ENCODE measurements at places on chromosomes 2 and 18. TPM values are rescaled to one million over a fixed set of nuclear protein-coding genes. Genes with fewer than 3 reads are reported as not detected.
A peak's percentile ranks its signal among the peaks of the same experiment; 100 is the strongest.

DNA sequence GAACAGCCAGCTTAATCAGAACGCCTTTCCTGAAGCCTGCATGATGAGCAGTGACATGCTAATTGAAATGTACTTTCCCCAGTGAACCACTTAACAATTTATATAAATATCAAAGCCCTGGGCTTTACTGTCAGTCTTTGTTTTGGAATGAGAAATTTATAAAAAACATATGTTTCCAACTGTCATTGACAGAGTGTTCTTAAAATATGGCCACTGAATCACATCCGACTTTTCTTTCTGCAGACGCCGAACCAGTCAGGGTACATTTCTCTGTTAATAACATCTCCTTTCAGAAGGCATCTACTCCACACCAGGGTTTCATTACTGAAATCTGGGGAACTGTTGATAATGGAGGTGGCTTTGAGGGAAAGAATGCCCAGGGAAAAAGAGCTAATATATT, 343.7 kb downstream of the INSIG2 start:
- DNase-seq = no peak

DNA sequence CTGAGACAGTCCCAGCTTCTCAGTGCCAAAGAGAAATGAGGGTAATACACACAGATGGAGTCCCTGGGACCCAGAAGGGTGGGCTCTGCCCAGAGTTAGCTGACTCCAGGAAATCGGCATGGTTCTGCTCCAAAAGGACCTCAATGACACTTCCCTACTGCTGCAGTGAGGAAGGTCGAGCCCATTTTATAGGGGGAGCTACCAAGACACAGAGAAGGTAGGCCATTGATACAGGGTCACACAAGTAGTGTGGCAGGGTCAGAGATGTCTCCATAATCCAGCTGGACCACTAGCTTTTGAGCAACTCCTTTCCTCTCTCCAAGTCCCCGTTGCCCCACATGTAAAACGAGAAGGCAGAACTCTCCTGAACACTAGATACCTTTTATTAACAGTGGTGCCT, 276.9 kb downstream of the MYCN start:
- no peak for DNase-seq

GRCh38 chr18:3323900-3324299, 62.0 kb downstream of the MYL12B start:
- DNase-seq = peak; percentile 40

DNA sequence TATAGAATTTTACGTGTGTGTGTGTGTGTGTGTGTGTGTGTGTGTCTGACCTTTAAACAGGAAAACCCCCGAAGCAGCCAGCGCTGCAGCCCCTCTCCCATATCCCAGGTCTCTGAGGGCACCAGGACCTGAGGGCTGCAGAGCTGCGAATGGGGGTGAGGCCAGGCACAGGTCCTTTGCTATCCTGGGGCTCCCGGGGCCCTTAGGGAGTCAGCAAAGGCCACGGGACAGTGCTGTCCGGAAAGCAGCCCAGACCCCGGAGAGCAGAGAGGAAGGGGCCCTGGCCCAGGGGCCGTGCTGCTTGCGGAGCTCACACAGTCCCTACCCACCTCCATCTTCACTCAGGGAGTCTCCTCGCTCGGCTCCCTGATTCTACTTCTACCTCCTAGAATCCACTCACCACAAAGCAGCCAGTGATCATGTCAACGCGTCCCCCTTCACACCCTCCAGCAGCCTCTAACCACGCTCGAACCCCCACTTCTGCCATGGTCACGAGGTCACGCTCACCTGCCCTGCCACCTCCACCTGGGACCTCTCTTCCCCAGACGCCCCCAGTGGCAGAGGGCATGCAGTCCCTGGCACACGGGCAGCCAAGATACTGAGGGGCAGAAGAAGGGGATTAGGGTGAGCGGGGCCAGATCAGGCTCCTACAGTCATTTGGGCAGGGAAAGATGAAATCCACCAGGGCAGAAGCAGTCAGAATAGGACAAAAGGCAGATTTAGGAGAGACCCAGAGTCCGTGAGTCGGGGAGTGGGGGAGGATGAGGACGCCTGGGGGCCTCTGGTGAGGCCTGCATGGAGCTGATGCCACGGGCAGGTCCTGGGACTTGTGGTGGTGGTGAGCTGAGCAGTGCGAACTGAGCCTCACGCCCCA, 86.7 kb downstream of the USP40 start:
- DNase-seq = no peak

- no peak for DNase-seq
Measured at GRCh38 chr18:47063096-47063495, 27.7 kb upstream of the ELOA2 start.

DNA sequence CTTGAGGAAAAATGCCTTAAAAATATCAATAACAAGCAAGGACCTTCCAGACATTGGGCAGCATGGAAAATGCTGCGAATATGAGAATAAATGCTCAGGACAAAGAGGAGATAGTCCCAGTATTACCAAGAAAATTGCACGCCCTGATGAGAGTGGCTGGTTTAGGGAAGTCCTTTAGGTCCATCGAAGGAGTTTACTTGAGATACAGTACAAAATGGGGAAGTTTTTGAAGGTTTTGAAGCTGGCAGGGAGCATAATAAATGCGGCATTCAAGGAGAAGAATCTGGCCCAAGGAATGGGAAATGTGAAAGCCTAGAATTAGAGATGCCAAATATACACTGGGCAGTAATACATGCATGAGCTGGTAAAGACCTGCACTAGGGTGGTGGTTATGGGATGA, 90.2 kb upstream of the SPATS2L start:
- no peak for DNase-seq

DNA sequence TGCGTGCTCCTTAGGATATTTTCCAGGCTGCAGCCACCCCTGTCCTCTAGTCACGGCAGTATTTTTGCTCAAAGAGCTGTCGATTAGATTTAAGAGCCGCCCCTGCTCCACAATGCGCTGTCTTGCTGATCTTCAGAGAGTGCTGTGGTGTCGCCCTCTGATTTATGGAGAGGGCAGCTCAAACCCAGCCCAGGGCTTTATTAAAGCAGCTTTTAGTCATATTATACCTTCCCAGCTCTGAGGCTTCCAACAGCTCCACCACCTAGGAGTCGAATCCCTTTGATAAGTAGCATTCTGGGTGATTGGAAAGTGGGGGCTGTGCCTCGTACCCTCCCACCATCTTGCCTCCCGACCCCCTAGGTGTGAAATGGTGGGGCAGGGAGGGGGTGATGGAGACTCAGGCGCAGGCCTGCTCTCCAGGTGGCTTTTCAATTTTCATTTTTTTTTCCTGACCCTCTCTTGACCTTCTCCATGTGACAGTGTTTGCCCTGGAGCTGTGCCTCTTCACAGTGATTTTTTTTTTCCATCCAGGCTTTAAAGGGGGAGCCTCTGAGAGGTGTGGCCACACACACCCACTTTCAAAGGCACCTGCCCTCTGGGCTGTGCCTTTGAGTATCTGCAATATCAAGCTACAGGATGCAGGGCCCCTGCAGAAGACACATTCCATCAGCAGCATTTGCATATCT, 53.1 kb upstream of the NRP2 start:
- DNase-seq = no peak

DNA sequence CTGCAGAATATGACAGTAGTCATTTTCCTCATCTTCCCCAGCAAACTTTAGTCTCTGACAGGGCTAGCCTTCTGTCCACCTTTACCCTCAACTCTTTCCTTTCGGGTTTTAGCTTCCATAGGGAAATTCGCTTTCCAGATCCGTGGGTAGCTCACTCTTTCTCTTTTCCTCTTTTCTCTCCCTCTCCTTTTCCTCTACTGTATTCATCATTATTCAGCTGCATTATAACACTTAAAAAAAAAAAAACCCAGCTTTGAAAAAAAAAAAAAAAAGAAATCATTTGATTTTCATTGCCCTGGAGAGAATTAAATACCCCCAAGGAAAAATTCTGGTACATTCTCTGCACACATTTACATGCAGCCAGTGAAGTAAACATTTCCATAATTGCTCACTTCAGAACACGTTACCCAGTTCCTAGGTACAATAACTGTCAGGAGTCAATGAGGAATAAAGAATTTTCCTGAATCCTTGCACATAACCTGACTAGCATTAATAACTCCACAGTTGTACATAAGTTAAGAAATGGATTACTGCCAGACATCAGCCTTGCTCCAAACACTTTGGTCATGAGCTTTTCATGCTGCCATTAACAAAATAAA, 63.5 kb downstream of the ZNF521 start:
- DNase-seq = no peak

GRCh38 chr18:5122272-5122671, 74.8 kb downstream of the AKAIN1 start:
- DNase-seq = no peak

DNA sequence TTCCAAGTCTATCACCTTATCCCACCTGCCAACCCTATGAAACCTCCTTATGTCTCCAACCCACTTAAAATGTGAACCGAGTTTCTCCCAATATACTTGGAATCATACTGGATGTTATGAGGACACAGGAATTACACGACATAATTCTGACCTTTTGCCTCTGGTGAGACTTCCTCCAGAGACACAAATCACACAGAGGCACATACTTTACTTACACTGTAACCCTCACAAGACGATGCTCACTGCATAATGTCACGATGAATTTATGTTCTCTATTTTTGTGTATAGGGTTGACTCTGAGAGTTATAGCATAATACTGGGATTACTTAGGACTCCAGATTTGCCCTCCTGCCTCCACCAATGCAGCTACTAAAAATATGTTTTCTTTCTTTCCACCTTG, 28.0 kb upstream of the SETBP1 start:
- no peak for DNase-seq

GRCh38 chr2:232395586-232395985, 11.1 kb upstream of the ALPG start:
- no peak for DNase-seq

DNA sequence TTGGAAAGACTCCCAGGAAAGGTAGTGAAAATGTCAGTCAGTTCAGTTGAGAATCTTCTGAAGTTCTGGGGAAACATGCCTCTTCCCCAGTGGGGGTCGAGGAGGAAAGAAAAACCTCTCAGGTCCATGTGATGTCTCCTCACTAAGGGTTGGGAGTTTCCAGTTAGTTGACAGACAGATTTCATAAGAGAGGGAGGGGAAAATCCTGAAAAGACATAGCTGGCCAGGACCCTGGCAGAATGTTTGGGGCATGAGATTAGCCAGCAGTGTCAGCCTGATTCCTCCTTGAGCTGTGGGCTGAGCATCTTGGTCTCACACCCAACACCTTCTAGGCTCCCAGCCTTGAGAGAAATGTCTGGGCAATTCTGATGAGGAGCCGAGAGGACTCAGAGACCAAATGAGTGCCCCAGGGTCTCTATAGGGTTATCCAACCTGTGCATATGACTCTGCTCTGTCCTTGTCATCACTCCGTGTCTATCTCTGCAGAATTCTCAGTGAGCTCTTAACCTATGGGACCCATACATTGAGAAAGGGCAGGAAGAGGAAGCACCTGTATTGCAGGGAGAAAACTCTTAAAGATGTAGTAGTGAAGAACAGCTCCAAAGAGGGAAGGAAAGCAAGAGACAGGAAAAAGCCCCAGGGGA, 13.9 kb downstream of the BMP10 start:
- no peak for DNase-seq

DNA sequence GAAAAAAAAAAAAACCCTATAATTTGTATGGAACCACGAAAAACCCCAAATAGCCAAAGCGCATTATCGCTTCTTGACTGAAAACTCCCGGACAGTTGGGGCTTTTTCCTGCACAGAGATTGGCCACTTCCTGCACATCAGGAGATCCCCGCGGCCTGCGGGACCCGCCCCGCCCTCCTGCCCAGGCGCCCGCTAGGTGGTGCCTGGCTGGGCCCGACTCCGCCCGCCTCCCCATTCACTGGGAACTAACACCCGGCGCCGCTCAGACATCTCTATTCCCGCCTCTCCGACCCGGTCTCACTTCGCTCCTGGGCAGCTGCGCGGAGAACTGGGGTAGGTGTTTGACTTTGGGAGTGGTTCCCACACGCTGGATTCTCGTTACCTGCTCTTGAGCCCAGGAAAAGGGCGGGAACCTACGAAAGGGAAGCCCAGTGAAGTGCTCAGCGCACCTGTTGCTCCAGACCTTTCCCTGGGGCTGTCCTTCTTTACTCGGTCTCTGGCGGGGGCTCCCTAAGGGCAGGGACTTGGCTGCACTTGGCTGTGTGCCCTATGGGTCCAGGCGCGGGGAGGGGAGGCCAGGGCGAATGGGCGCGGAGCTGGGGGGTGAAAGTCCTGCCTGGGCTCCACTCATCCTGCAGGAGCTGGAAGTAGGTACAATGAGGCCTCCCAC, at the start of gene HMSD:
TSS of gene HMSD (plus strand) at position 234 of the 670 bp plus-strand sequence. CDS start 4,155 bp downstream, outside the sequence.
- peak; percentile 21 for DNase-seq

- DNase-seq = no peak
Measured at GRCh38 chr18:23743733-23744333, 54.6 kb downstream of the LAMA3 start.

- DNase-seq = no peak
Measured at GRCh38 chr2:241615041-241615440, 21.9 kb downstream of the THAP4 start.

- no peak for DNase-seq
Measured at GRCh38 chr18:75554176-75554575, 126.7 kb upstream of the SMIM21 start.

GRCh38 chr2:229884775-229885699, 36.8 kb downstream of the TRIP12 start:
- no peak for DNase-seq

DNA sequence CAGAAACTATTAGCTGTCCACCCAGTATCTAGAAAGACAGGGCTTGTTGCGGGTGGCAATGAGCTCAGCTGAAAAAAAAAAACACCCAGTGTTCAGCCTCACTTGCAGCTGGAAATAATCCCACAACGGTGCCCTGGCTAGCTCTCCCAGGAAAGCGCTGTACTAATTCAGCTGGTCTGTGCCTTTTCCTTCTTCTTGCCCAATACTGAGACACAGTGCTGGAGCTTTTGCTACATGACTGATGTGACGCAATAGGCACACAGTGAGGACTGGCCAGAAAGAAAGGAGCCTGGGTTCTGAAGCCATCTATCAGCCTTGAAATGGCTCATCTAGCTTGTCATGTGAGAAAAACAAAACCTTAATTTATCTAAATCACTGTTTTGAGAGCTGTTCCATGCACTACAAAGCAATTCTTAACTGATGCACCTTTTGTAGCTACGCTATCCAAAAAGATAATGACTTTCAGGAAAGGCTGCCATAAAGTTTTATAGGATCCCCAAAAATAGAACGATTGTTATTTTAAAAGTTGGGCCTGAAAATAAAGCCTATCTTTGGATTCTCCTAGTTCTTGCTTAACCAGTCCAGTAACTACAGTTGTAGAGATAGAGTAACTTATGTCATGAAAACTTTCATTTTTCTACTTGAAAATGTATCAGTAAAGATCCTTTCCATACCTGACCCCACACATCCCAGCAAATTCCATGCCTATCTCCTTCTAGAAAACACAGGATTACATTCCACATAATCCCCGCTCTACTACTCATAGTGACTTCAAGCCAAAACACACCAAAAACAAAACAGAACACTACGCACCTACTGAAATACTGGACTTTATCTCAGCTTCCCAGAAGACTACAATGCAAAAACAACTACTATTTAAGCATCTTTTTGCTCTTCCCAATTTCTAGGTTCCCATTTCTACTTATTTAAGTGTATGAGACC, 15.9 kb downstream of the KIDINS220 start:
- DNase-seq = no peak

- no peak for DNase-seq
Measured at GRCh38 chr2:234986876-234987720, 35.3 kb downstream of the SH3BP4 start.

Gene LIMS2
- total RNA-seq = 0.53 TPM

Gene FRZB
- total RNA-seq = not detected

Gene ILKAP
- total RNA-seq = 59.6 TPM

Gene APOB
- not detected for total RNA-seq

Gene DSC1
- total RNA-seq = not detected
